ENCODE measurements at places on chromosomes 2 and 18.

- DNase-seq: no peak
These were observed 180.4 kb downstream of the ANKRD30B start for GRCh38 chr18:14928396-14928795.

DNA sequence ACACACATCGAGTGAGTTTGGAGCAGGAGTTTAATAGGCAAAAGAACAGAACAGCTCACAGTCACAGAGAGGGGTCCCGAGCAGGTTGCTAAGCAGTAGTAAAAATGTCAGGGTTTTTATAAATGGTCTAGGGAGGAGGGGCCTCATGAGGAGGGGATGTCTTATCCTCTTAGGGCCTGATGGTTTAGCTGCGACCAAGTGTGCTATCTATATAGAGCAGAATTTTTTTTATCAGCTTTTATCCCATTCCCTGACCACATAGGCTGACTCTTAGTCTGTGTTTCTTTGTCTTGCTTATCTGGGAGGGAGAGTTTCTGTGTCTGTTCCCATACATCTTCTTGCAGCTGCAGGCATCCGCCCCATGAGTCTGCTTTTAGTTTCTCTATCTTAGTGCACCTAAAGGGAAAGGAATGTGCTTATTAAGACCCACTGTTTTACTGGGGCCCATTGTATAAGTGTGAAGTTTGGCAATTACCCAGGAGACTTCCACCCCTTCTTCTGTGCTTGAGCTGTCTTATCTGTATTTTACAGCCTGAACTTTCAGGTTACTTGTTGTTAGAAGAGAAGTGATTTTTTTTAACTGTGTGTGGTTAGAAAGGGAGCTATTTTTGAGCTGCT, 30.4 kb upstream of the GMCL1 start:
- no peak for DNase-seq

- DNase-seq: no peak
These were observed 30.6 kb downstream of the SDC1 start for GRCh38 chr2:20194097-20195015.

DNA sequence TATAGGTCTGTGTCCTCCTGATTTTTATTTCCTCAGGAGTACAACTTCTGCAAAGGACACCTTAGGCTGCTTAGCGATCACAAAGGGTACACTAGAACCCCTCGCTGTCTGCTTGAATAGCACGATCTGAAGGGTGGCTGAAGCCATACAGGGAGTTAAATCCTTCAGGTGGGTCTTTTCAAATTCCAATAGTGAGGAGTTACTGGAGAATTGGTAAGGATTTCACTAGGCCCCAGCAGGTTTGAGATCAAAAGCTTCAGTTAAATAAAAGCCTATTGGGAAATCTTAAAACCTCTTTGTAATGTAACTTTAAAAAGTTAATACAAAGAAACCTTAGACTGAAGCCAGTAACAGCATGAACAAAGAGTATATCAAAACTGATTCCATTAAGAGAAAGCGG, 613.1 kb downstream of the ZEB2 start:
- DNase-seq: no peak

- no peak for DNase-seq
These were observed 3.5 kb downstream of the SFT2D3 start for GRCh38 chr2:127704641-127705390.

DNA sequence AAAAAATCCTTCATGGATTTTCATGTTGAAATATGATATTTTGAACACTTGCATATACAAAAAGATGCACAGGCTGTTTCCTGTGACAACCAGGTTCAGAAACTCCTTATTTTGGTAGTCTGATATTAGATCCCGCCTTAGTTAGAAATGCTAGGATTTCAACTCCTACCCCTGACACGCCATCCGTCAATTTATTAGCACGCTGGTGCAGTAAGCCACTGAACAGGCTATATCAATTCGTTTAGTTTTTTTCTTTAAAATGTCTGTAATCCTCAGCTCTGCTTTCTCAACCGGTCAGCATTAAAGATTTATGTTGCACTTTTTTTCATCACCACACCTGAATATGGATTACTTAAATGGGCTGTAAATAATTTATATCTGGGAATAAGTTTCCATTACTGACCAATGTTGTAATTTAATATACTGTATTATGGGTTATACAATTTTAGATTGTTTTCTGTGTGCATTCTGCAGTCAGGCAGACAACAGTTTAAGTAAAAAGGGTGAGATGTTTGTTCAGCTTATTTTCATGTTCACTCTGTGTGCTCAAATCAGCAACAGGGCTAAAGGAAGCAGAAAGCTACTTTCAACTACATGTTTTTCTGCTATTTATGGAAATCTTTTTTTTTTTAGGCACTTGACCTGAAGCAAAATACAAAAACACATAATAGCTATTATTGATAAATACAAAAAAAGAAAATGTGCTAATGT, 227.7 kb downstream of the ARHGAP15 start:
- no peak for DNase-seq
